Hematopoietic multipotent progenitor cell treated with erythropoietin and hydrocortisone succinate and interleukin-3 and kit ligand, for 4 days (in vitro differentiated cells): ENCODE measurements at places on chromosomes 6 and 20.

DNA sequence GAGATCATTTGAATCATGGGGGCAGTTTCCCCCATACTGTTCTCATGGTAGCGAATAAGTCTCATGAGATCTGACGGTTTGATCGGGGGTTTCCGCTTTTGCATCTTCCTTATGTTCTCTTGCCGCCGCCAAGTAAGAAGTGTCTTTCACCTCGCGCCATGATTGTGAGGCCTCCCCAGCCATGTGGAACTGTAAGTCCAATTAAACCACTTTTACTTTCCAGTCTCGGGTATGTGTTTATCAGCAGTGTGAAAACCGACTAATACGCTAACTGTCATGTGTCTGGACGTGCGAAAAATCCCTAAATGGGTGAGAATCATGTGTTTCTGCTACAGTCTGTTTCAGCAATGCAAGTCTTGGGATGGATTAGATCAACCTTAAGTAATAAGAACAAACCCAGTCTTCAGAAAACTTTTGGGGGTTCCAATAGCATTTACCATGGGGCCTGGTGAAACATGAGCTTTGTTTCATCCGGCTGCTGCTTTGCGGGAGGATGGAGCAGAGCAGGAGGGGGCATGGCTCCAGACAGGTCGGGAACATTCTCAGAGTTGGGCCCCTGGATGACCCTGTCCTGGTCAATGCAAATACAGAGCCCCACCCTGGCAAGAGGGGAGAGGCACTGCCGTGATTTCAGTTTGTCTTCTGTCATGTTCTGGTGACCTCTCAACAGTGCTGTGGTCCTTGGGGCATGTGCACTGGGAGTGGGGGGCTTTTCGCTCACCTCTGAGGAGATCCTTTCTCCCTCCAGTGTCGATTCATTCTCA, 41.5 kb downstream of the CTCFL start:
- DNase-seq = no peak

DNA sequence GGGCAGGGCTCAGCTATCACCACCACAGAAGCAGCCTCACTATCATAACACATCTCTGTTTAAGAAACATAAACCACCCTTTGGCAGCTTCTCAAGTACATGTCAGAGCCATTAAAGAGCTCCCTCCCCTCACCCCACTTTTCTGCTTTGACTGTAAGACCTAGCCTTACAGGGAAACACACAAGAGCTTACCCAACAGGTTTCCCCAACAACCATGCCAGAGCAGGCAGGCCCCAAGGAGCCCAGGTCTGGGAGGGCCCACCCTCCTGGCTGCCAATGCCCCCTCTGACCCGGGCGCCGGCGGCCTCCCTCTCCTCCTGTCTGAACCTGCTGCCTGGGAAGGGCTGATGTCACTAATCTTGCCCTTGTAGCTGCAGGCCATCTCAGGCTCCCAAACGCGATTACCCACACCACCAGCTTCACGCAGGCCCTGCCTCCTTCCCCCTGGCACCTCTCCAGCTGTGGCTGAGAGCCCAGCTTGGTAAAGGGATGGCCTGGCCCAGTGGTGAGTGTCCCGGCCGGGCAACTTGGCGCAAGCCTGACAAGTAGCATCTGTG, 402.0 kb downstream of the MAFB start:
- DNase-seq = no peak

DNA sequence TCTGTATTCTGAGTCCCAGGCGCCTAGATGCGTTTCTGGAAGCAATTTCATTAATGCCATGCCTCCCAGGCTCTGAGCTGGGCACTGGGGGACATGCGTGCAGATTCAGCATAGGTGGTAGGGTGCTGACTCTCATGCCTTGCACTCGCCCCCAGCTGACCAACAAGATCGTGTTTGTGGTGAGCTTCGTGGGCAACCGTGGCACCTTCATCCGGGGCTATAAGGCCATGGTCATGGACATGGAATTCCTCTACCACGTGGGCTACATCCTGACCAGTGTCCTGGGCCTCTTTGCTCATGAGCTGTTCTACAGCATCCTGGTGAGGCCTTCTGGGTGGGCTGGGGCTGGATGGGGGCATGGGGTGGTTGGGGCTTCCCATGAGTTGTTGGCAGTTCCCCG, 21.6 kb downstream of the UQCC2 start:
- no peak for DNase-seq

GRCh38 chr20:63317061-63317460, 24.1 kb downstream of the COL20A1 start:
- no peak for DNase-seq

DNA sequence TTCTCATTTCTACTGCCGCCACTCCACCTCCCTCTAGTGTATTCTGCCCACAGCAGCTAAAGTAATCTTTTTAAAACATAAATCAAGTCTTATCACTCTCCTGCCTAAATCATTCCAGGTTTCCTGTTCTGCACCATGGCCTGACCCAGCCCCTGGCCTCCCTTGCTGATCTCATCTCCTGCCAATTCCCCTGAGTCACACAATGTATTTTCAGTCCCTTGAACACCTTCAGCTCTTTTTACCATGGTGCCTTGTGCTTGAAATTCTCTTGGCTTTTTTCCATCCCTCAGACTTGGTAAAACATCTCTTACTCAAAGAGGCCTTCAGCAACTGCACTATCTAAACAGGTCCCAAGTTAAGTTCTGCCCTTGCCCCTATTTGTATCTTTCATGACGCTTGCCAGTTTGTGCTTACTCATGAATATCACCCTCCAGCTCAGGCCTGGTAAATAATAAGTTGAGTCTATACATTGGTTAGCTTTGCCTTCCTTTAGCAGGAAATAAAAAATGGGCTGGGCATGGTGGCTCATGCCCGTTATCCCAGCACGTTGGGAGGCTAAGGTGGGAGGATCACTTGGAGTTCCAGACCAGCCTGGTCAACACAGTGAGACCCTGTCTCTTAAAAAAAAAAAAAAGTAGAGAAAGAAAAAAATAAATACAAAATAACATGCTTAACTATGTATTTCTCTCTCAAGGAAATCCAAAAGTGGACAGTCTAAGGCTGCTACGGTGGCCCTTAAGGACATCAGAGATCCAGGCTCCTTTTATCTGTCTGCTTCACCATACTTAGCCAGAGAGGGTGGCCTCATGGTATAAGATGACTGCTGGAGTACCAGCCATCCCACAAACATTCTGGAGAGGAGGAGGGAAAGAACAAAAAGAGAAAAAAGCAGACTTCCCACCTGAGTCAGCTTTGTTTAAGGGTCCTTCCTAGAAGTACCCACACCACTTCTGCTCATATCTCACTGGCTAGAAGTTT, 62.2 kb downstream of the ARFGEF2 start:
- DNase-seq = peak; percentile 24

- DNase-seq = no peak
Observed at GRCh38 chr20:47719625-47720024, 65.7 kb downstream of the SULF2 start.

GRCh38 chr20:50572938-50573777, 63.0 kb downstream of the PTPN1 start:
- peak; percentile 81 for DNase-seq

DNA sequence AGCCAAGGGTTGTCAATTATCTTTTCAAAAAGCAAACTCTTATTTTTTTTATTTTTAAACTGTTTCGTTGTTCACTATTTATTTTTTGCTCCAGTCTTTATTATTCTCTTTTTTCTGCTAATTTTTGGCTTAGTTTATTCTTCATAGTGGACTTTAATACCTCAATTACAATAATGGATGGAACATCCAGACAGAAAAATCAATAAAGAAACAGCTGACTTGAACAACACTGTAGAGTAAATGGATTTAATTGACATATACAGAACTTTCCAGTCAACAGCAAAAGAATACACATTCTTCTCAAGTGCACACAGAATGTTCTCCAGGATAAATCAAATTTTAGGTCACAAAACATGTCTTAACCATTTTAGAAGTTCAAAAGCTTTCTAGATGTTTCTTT, 111.5 kb downstream of the MEI4 start:
- DNase-seq = no peak

- peak; percentile 62 for DNase-seq
Observed at GRCh38 chr6:8064638-8065518, 689 bp upstream of the BLOC1S5 start.

DNA sequence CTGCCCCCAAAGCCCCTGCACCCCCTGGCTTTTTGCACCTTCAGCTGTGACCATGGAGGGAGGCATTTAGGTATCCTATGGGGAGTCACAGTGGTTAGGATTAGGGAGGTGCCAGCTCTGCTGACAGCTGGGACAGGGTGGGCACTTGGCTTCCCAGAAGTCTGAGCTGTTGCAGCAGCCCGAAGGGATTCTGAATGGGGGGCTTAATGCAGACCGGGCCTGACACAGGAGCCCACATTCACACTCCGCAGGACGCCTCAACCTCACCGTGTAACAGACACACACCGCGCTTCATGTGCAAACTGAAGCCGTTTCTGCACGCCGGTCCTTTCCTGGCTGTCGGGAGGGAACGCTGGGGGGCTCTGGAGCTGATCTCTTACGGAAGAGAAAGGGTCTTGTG, 1.9 kb downstream of the EBF4 start:
- no peak for DNase-seq

- DNase-seq = peak; percentile 80
Observed at GRCh38 chr6:161370880-161371279, 97.0 kb upstream of the AGPAT4 start.

DNA sequence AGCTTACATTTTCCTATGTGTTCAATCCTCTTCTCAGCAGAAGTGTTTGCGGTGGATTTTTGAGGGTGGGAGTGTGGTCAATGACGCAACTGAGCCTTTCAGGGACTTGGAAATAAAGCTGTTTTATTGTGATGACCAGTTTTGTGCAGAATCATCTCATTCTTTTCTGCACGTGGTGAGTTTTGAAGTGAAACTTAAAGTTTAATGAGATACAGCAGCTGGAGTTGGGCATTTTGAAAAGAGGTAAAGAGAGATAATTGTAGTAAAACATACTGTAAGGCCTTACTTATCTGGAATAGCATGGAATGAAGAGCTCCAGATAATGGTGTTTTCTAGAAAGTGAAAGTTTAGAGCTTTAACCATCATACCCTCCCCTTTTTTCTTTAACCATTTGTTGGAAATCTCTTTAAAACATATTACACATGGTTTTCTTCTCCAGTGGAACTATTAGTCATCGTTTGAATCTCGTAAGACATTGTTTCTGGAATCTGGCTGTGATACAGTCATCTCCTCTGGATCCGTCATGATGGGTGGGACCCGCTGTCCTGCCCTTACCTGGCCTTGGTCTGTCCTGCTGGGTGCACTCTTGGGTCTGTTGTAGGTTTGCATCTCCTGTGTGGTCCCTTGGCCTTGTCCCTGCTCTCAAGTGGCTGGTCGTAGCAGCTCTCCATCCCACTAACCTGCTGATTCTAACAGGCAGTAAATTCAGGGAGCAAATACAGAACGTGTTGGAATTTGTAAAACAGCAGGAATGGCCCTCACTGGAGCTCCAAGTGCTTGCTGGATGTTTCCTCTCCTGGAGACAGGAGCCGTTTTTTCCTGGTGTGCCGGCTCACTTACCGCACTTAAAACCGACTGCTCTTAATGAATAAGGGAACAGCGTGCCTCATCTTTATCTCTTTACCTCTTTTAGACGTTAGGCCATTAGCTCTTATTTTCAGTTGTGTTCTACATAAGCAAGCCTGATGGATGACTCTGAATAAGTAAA, 29.8 kb downstream of the UST start:
- DNase-seq = peak; percentile 44

DNA sequence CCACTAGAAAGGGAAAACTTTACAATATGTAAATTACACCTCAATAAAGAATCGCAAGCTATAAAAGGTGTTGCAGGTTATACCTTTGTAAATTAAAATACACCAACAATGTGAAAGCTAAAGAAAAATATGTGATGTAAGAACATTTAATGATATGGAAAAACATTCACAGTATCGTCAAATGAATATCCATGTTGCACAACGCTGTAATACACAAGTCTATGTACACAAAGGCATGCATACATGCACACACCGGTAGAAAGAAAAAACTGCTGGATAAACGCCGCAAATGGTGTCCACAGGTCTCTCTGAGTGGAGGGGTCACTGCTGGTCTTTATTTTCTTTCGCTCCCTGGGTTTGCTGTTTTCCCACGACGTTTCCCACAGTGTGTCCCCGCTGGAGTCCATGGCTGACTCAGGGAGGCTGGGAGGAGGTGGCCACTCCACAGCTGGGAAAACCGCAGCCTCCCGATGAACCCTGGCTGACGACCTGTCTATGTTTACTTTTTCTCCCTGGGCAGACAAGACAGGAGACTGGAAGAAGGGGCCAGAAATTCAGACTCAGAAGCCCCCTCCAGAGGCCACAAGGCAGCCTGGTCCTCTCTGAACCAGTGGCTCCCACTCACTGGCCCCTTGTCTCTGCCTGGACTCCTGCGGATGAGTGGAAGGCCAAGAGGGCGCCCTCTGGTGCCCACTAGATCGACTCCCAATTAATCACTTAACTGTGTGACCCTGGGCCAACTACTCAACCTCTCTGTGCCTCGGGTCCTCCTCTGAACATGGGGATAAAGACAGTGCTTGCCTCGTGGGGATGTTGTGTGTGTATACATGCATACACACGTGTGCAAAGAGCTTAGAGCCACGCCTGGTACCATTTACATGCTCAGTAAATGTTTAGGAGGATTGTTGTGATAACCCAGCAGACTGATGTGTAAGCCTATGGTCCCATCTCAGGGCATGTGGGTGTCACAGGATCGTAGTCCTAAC, 12.8 kb upstream of the BPI start:
- no peak for DNase-seq

GRCh38 chr20:60812561-60812960, 439.5 kb upstream of the CDH4 start:
- DNase-seq = no peak

DNA sequence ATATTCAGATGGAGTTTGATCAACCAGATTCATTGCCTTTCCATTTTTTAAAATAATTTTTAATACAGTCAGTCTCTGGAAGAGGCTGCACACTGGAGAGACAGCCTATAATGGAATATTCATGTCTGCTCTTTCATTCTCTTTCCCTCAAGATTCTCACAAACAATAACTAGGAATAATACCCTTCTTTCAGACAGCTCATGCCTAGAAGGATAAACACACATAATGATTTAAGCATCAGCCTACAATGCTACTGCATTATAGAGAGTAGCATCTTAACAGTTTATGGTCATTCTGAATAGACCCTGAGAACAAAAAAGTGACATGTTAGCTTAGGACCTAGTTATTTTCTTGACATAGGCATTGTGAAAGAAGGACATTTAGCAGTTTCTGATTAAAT, 1692.3 kb downstream of the GRIK2 start:
- no peak for DNase-seq

DNA sequence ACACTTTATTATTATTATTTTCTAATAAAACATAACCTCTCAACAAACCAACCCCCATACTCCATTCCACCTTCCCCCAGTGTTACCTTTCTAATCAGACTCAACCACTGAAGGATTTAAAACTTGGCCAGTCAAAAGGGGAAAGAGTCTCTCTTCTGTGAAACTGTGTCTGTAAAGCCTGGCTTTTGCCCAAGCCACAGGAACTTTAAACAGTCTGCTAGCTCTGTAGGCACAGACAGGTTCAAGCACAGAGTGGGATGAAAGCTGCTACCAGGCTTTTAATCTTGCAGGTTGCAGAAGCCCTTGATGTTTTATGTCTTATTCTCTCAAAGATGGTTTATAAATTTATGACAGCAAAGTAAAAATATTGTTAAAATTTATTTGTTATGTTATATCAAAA, 585.7 kb downstream of the TENT5A start:
- peak; percentile 1 for DNase-seq

GRCh38 chr20:5000263-5001173, 792 bp downstream of the SLC23A2 start:
- peak; percentile 48 for DNase-seq

GRCh38 chr20:59386809-59387208, 86.4 kb downstream of the EDN3 start:
- DNase-seq = no peak

- DNase-seq = no peak
Observed at GRCh38 chr6:54377776-54378175, 69.5 kb downstream of the TINAG start.
